ENCODE measurements at places on chromosomes 6 and 20.
A peak's percentile ranks its signal among the peaks of the same experiment; 100 is the strongest.

DNA sequence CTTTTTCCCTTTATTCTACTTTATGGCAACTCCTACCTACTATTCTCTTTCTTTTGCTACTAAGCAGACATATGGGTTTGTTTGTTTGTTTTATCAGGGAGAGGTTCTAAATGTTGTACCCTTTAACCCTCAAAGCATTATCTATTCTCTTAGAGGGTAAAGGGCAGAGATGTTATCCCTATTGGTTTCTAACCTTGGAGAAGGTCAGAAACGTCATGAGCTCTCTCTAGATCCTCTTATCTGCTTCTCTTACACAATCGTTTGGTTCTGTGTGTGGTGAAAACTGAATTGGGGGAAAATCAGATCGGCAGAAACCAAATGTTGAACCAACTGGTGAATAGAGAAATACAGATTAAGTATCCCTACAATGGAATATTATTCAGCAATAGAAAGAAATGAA is 6.4 kb upstream of the MPC1 start:
- no peak for DNase-seq

DNA sequence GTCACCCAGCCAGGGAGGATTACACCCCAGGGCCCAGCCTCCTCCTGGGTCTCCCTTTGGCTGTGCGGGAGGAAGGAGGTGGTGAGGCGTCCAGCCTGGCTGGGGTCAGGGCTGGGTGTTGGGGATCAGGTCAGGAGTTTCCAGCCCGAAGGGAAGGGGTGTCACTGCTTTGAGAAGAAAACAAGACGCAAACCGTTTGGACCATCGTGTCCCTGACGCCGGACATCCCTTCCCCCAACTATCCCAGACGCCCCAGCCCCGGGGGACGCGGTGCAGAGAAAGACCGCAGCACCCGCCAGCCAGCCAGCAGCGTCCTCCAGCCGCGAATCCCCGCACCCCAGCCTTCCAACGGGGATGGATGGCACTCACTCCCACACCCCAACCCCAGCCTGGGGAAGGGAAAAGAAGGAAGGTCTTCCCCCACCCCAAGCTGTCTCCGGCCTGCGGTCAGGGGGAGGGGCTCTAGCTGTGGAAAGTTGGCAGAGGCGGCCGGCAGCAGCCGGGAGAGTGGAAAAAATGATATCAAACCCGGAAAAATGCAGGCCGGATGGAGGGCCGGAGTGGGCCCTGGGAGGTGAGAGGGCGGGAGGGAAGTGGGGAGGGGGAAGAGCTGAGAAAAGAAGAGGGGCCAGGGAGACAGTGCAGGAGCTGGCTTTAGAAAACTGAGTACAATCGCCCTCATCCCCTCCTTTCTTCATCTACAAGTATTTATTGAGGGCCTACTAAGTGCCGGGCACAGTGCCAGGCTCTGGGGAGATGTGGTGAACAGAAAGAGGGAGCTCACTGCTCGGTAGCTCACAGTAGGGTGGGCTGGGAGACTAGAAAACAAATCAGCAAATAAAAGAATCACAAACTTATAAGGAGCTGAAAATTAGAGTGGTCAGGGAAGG is 10.6 kb downstream of the REM1 start:
- no peak for DNase-seq

DNA sequence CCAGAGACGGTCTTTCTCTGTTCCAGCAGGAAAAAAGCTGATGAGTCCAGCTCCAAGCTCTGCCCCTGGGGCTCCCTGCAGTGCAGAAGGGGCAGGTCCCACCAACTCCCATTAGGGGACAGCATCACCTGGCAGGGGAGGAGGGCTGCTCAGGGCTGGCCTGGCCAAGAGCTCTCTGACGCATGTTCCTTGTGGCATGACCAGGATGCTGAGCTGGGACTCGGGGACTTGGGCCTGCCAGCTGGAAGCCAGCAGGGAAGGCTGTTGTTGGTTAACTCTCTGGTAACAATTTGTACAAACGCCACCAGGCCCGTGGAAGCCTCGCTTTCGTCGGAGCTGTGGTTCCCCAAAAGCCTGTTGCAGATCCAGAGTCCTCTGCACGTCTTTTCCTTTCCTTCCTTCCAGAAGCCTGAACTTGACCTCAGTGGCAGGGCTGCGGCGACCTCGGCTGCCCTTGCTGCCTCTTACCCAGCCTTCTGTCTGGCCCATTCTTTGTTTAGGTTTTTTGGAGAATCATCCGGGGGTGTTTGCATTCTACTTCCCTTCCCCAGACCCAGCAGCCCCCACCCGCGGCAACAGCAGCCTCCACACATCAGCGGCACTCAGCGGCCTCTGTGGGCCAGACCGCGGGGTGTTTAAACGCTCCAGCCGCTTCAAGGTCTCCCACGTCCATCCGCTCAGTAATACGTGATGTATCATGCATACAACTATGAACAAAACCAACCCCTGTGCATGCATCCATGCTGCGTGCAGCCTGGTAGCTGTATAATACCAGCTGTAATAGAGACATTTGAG is 63.3 kb downstream of the GNAS-AS1 start:
- no peak for DNase-seq

DNA sequence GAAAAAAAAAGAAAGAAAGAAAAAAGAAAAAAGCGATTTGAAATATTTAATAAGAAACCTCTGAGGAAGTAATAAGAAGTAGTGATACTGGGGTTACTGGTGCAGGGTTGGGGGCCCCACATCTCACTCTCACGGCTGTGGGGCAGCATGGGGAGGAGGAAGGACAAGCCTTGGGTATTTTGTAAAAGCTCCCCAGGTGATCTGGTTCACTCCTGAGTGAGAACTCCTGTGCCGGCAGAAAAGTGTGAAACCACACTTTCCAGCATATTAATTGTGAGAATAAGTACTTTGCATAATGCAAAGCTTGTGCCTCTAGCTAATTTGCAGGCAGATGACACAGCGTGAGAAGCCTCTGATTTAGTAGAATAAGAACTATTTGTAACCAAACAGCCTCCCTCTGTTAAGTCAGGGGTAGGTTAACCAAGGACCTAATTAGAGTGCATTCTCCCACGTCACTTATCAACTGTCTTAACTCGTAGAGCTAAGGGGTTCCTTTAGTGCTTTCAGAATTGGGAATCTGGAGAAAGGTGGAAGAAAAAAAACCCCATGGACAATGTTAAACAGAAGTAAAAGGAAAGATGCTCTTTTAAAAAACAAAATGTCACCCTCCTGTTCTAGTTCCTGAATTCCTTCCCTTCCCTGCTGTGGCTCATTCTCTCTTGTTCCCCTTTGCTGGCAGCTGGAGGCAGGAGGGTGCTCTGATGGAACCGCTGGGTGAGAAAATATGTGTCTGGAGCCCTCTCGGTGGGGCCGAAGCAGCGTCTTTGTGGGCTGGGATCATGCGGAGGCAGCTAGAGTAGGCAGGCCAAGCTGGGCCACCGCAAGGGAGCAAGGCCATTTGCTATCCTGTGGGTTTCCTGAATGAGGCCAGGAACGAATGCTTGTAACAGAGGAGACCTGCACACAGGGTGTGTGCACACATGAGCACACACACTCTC is 108.7 kb downstream of the FYN start:
- DNase-seq: no peak

DNA sequence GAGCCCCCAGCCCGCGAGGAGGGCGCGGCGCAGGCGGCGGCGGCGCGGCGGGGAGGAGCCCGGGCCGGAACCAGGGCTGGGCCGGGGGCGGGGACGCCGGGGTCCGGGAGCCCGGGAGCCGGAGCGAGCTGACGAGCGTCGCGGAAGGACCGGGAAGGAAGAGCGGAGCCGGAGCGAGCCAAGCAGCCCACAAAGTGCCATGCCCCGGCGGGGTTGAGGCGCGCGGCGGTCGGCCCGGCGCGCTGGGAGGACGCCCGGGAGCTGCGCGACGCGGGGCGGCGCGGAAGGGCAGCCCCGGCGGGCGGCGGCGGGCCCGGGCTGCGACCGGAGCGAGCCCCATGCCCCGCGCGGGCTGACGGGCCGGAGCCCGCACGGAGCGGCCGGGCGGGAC is 289 bp downstream of the FOXP4 start:
- no peak for DNase-seq

GRCh38 chr20:25289886-25290597 is 42.2 kb downstream of the PYGB start:
- no peak for DNase-seq

DNA sequence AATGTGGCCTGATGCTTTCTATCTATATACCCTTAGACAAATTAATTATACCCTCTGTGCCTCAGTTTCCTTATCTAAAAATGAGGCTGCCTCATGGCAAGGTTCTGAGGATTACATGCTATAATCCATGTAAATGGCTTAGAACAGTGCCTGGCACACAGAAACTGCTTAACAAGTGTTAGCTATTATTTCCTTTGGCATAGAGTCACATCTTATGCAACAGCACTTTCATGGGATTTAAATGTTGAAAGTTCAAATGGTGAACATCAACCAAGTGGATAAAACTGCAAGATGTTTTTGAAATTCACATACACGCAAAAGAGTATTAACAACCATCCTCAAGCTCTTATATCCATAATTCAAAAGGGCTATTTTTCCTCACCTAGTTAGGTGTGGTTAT is 202.8 kb upstream of the JAG1 start:
- no peak for DNase-seq

DNA sequence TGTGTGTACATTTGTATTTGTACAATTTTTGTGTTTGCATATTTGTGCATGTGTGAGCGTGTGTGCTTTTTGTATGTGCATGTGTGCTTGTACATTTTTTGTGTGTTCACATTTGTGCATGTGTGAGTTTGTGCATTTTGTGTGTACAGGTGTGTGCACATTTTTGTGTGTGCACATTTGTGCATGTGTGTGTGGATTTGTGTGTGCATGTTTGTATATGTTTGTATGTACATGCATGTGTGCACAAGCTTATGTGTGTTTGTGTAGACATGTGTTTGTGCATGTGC is 28.9 kb downstream of the PRR18 start:
- DNase-seq: no peak

DNA sequence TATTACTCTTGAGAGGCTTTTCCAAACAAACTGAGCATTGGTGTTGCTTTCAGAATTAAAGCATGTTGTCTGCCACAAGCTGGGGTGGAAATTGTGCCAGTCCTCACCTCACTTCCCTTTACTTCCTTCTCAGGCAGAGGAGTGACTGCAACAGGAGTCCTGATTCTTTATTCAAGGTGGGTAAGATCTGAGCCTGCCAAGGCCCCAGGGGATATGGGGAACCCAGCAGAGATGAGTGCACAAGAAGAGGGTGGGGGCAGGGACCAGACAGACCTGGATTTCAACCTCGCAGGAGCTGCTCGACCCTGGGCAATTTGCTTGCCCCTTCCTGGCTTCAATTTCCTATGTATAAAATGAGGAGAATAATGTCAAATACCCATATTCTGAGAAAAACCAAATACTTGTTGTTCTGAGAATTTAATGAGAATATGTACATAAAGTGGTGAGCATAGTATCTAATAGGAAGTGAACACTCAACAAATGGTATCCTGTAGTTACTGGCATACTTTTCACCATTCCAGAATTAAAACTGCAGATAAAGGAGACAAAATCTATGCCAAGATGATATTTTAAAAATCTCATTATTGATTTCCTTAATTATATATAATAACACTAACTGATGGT is 17.8 kb downstream of the MAN1A1 start:
- DNase-seq: no peak

DNA sequence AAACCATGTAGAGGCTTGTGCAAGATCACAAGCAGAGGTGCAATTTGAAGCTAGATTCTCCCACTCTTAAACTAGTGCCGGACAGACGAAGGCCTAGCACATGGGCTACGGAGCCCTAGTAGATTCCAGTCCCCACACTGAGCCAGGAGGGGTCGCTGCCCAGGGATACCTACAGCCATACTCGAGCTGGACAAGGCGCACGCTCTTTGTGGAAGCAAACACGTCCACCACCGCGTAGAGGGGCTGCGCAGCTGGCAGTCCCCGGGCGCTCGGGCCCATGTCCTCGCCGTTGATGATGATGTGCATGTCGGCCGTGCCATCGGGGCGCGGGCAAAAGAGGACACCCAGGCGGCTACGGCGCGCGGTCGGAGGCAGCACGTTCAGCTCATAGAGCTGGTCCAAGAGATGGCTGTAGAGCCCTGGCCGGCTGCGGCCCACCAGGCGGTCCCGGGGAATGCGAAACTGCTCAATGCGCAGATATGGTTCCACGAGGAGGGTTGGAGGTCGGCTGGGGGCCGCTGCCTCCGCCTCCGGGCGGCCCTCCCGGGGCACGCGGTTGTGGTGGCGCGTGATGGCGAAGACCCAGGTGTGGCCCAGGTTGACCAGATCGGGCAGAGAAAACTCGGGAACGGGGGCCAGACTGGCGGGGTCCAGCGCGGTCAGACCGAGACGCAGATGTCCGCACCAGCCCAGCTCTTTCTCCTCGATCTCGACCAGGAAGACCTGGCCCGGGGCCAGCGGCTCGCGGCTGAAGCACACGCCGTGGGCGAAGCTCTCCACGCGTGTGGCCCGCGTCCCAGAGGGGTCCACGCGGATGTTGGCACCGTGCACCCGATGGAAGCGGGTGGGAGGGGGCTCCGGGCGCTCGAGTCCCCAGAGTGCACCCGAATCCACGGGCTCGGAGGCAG is 677 bp downstream of the NEURL2 start:
- DNase-seq: peak; percentile 91

DNA sequence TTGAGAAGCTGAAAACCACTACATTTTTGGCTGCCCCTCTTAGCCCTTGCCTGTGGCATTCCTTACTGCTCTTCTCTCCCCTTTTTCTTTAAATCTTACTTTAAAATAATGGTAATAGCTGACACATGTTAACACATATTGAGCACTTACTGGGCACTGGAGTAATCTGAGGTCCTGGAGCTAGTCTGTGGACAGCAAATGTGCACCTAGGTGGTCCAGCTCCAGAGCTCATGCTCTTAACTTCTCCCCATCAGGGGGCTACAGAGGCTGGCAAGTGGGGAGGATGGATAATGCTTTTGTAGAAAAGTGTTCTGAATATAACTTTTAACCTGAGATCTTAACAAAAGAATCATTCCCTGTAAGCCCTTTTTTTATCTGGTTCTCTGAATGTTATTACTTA is 74.8 kb downstream of the ADGRB3 start:
- DNase-seq: no peak

GRCh38 chr6:23633996-23634395 is 492.0 kb upstream of the NRSN1 start:
- DNase-seq: no peak

DNA sequence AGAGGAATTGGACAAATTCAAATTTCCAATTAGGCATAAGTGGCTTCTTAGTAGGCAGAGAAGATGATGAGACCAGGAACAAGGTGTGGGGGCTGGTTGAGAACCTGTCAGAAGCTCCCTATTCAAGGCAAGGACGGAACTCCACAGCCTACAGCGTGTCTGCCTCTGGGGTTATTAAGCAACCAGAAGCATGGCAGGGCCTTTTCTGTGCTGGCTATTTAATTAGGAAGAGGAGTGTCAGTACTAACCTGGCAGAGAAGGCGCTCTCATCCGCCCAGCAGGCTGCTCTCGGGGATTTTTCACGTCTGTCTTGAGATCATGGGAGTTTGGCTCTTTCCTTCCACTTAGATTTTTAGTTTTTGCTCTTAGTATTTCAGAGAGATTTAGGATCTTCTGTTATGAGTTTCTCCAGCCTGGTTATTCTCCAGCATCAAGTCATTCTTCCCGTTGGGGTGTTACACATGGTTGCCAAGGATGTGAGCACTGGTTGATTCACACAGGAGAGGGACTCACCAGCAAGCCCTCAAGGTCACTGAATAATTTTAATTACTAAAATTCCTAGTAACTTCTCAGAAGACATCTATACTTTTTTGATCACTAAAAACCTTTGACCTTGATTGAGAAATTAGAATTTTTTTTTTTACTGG is 23.9 kb downstream of the ADTRP start:
- DNase-seq: no peak

- no peak for DNase-seq
Observed at GRCh38 chr20:2694519-2694918, 1.9 kb downstream of the EBF4 start.

GRCh38 chr6:10099529-10100140 is 315.2 kb downstream of the TFAP2A start:
- no peak for DNase-seq

GRCh38 chr6:125955973-125956372 is 597 bp upstream of the HINT3 start:
- no peak for DNase-seq
